ENCODE measurements at places on chromosomes 1 and 21.
A peak's percentile ranks its signal among the peaks of the same experiment; 100 is the strongest.

DNA sequence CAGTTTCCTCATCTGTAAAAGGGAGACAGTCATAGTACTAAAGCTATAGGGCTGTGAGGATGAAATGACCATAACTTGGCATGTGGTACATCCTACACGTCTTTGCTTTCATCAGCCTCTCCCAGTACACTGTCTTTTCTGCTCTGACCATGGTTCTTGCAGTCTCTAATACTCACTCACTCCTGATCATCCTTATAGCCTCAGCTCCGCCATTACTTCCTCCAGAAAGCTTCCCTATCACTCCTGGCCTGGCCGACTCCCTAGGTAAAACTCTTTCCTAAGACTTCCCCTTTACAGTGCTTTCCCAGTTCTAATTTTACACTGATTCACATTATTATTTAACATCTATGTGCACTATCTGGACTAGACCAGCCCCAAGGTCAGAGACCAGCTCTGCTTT is 5.0 kb upstream of the MRPL24 start:
- no peak for DNase-seq

DNA sequence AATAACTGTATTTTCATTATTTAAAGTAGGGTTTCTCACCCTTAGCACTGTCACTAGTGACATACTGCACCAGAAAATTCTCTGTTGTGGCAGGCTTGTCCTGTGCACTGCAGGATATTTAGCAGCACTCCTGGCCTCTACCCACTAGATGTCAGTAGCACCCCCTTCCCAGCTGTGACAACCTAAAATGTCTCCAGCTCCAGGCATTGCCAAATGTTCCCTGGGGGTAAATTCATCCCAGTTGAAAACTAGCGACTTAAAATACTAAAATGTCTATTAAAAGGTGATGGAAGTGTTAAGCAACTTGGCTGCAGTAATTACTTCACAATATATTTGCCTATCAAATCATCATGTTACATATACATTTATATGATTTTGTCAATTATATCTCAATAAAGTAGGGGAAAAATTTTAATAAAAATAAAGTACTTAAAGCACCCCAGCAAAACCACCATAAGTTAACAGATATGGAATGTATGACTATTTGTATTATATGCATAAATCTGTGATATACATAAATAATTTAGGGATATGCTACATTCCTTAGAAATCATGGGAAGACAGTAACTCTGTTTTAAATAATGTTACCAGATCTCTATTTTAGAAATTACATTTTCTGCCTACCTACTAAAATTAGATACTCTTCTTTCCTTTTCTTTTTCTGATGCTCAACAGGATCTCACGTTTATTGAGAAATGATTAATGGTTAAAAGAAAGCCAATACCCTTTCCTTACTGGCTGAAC is 74.6 kb downstream of the ARID4B start:
- DNase-seq = peak; percentile 83

DNA sequence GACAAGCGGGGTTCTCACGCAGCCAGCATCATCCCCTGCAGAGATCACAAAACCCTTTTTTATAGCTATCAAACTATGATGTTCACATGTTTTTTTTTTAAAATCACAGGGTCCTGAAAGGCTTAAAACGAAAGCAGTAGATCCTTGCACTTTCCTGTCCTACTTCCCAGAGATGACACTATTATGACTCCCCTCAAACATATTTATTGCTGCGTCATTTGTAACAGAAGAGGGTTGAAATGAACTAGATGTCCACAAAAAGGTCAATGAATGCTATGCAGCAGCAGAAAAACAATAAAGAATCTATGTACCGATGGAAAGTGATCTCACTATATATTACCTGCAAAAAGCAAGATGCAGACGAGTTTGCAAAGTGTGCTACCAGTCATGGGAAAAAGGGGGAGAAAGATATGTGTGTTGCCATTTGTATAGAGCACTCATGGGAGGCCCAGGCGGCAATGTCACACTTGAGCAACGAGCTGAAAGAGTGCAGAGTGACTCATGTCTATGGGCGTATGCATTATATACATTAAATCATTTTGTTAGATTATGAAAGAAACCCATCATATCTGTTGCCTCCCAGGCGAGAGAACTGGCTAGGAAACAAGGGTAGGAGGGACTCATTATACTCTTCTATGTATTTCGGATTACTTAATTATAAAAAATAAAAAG is 68.9 kb upstream of the PARP1 start:
- DNase-seq = no peak

DNA sequence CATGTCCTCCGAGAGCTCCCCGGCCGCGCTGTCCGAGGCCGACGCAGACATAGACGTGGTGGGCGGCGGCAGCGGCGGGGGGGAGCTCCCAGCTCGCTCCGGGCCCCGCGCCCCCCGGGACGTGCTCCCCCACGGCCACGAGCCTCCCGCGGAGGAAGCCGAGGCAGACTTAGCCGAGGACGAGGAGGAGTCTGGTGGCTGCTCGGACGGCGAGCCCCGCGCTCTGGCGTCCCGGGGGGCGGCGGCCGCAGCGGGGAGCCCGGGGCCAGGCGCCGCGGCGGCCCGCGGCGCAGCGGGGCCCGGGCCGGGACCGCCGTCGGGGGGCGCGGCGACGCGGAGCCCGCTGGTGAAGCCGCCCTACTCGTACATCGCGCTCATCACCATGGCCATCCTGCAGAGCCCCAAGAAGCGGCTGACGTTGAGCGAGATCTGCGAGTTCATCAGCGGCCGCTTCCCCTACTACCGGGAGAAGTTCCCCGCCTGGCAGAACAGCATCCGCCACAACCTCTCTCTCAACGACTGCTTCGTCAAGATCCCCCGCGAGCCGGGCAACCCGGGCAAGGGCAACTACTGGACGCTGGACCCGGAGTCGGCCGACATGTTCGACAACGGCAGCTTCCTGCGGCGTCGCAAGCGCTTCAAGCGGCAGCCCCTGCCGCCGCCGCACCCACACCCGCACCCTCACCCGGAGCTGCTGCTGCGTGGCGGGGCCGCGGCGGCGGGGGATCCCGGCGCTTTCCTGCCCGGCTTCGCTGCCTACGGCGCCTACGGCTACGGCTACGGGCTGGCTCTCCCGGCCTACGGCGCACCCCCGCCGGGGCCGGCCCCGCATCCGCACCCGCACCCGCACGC is 547 bp downstream of the FOXD2 start:
- DNase-seq = peak; percentile 38

DNA sequence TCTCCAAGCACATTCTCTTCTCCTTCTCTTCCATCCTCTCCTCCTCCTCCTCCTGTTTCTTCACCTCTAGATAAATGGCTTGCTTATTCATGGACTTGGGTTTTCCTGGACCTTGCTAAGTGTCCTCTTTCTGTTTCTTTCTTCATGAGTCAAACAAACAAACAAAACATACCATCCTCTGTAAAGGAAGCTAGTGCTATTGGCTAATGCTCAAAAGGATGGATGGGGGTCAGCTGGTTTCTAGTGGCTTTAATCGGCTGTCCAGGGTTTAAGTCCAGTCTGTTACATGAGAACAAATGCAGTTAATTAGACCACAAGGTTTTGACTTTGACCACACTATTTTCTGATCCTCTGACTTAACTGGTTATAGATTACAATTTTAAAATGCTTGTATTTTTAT is 83.8 kb upstream of the TSPAN2 start:
- DNase-seq = no peak
